Lung (tissue), 17 donors: ENCODE measurements at places on chromosomes 2 and 18.

GRCh38 chr2:188449971-188450370 lies 158.3 kb downstream of the GULP1 start:
- DNase-seq: peak; percentile 59

- no peak for DNase-seq
Observed at GRCh38 chr2:107303964-107304363, 418.0 kb upstream of the ST6GAL2 start.

DNA sequence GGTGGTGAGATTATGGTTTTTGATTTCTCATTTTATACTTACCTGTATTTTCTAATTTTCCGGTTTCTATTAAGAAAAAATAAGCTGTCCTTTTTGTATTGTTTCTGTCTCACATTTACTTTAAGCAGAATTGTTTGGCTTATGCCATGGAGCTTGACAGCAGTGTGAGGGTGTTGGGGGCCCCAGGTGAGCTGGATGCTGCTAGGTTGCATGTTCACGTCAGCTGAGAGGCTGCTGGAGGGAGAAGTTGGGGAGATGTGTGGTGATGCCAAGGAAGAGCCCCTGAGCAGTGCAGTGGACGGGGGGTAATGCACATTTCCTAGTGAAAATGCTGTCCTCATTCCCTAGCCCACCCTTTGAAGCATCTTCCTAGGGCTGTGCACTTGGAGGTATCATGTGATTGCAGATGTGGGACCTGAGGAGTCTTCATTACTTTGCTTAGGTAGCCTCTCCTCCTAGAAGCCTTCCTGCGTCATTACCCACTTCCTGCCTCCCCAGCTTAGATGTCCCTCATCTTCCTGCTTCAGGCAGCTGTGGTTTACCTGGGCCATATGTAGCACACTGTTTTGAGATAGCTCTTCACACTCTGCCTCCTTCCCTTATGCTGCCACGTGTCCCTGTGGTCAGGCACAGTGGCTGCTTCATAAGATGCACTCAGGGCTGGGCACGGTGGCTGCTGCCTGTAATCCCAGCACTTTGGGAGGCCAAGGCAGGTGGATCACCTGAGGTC lies 16.2 kb downstream of the ATG16L1 start:
- DNase-seq: no peak

DNA sequence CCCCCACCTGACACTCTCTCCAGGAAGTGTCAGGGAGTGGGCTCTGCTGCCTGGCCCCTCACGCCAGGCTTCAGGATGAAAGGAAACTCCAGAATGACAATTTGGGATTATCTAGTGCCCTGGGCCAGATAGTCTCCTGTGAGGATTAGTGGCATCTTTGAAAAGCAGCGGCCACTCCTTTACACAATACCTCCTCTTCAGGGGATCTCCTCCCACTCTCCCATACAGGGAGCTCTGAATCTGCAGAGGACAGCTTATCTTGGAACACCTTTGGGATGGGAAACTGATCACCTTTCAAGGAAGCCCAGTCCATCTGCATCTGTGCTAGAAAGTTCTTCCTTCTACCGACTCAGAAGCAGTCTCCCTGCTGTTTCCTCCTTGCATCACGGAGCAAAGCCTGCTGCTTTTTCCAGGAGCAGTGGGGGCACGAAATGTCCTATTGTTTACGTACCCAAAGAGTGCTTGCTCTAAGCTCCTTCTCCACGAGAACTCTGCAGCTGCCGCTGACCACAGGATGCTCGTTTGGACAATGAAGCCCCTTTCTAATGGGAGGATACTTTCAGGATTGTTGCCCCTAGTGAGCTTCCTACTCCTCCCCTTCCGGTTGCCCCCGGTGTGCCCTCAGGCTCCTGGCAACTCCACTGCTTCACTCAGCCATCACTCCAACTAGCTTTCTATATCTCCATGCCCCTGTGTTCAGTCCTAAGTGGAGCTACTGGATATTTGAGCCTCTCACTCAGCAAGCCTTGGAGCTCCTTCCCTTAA lies 31.5 kb downstream of the SIX3 start:
- no peak for DNase-seq

DNA sequence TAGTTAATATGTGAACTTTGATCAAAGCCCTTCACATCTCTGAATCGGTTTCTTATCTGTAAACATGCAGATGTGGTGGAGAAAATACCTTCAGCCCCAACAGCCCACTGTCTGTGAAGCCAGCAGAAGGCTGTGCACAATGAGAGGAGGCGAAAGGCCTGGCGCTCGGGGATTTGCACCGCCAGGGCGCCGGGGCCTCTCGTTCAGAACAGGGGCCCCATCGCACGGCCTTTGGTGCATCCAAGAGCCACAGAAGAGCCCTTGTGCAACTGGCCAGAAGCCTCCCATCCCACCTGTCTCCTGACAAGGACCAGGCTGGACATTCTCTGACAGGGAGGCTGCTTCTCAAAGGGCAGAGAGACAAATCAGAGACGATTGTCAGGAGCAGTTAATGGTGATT lies 407.2 kb upstream of the MYT1L start:
- no peak for DNase-seq

- peak; percentile 99 for DNase-seq
Observed at GRCh38 chr2:152222975-152223637, 47.5 kb upstream of the STAM2 start.

- no peak for DNase-seq
Observed at GRCh38 chr2:126877861-126878565, 20.7 kb upstream of the TEX51 start.

- no peak for DNase-seq
Observed at GRCh38 chr2:14628901-14629300, 3.6 kb upstream of the LRATD1 start.

DNA sequence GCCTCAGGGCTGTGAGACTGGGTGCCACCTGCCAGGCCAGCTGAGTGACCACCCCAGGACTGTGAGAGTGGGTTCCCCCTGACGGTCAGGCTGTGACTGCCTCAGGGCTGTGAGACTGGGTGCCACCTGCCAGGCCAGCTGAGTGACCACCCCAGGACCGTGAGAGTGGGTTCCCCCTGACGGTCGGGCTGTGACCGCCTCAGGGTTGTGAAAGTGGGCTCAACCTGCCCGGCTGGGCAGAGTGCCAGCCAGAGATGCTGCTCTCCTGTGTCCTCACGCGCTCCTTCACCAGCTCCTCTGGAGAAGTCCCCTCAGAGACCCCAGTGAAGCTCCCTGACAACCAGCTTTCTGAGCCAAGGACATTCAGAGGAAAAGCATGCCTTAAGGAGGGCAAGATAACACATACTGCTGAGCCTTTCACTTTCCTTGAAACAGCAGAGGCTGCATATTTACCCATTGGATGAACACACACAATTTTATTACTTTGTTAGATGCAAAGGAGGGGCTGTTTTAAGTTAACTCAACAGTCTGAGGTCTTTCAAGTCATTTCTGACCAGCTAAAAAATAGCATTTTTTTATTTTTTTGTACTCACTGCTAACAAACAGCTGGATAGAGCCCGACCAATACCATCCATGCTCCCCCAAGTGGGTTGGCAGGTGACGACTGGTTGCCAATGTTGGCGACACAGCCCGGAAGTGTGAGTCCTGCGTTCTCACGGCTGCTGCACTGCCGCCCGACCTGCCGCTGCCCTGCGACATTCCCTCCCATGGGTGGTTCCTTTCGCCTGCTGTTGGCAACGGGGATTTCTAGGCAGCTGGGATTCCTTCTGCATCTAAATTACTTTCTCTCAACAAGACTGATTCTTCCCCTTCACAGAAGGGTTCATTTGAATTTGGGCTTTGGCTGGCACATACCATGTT lies 70.7 kb downstream of the NDUFA10 start:
- DNase-seq: no peak

GRCh38 chr2:146229508-146230155 lies 1615.2 kb upstream of the ACVR2A start:
- DNase-seq: no peak

DNA sequence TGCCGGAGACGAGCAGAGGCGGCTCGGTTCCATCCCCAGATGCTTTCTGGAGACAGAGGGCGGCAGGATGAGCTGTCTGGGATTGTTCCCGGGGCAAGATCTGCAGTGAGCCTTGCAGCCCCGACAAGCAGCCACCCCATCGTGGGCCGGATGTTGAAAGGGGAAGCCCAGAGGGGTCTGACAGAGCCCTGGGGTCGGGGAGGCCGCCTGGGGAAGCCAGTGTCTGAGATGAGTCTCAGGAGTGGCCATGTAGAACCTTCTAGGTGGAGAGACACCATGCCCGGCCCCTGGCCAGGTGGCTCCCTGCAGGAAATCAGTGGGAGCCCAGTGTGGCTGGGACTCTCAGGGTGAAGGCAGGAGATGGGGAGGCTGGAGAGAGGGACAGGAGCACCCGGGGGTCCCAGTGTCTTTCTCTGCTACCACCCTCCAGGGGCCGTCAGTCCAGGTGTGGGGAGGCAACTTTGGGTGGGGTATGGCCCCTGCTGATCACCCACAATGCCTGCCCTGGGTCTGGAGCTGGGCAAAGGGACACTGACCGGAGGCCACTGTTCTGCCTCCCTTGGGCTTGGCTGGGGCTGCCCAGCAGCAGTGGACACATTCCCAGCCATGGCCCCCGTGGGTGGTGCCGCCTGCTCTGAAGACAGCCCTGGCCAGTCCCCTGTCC lies 128.3 kb upstream of the HS6ST1 start:
- no peak for DNase-seq

DNA sequence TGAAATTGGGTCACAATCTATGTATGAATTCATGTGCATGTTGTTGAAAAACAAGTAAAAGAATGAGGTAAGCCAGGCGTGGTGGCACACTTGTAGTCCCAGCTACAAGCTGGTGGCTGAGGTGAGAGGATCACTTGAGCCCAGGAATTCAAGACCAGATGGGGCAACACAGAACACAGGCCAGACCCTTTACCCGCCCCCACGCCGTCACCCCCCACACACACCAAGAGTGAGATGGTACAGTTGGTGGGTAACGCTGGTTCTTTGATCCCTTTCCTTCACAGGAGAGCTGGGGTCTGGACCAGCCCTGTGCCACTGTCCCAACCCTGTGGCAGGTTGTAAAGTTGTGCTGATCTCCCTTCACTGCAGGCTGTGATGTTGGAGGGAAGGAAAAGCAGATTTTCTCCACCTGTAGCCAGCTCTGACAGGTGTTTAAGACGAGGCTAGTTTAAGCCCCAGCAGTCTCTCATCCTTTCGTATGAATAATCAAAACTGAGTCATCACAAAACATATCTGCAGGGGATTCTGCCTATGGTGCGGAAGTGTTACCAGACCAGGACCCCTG lies 13.6 kb downstream of the B3GNT2 start:
- no peak for DNase-seq

GRCh38 chr2:140508756-140509155 lies 1622.1 kb downstream of the LRP1B start:
- no peak for DNase-seq

GRCh38 chr2:112277596-112278220 lies 2.3 kb downstream of the ZC3H6 start:
- DNase-seq: no peak

- no peak for DNase-seq
Observed at GRCh38 chr2:204416236-204416635, 129.0 kb upstream of the PARD3B start.
